ENCODE measurements at places on chromosomes 2 and 18.

DNA sequence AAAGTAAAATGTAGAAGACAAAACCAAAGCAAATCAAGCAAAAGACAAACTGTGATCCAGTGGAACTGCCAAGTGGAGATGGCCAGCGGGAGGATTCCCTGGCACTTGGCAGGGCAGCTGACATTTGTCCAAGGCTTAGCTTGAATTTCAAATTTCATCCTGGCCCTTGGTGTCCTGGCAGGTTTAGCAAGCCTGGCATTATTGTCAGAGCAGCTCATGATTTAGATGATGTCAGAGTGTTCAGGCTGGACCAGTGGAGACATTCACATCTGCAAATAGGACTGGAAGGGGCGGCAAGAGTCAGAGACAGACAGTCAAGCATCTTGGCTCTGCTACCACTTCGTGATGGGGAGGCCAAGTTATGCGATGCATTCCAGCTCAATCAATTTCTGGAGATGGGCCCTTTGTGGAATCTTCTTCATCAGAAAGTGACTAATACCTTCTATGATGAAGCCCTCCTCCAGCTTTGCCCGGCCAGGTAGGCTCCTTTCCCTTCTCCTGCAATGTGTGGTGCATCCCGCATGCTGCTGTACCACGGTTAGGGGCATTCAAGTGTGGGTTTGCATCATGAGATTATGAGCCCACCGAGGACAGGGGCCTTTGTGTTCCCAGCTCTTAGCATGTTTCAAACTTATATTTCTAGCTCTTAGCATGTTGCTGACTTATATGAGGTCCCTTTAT, 199.7 kb downstream of the ANKRD30B start:
- no peak for DNase-seq

- no peak for DNase-seq
These were observed 72.3 kb downstream of the SH3YL1 start for GRCh38 chr2:191311-192190.

DNA sequence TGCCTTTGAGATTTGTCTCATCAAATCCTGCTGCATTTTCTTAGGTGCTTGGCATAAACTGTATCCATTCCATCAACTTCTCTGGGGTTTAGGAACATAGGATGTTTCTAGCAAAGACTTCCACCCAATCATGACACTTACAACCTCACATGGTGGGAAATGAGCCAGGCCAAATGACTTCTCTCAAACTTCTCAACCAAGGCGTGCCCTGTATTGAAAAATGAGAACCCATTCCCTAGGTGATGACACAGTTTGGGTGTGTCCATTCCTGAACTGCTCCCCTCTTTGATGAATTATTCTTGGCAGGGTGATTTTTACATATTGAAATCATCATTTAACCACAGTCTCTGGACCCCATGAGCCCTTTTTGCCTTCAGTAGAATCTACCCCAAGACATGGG, 161.1 kb downstream of the EN1 start:
- DNase-seq = no peak

- no peak for DNase-seq
These were observed 133.2 kb upstream of the EPAS1 start for GRCh38 chr2:46163804-46164528.

DNA sequence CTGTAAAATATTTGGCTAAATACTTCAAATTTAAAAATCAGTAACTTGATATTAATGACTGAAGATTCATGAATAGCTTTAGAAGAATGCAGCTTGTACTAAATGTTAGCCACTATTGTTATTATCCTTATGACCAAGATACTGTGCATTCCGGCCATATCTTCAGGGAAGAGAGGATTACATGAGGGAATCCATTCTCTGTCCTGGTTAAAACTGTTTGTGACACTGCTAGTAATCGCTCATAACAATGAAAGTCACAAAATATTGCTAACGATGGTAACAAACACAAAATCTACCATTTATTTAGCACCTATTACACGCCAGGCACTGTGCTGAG, 217.7 kb downstream of the PRKCE start:
- no peak for DNase-seq

- DNase-seq = no peak
These were observed 27.2 kb upstream of the CDH2 start for GRCh38 chr18:28204154-28204553.

GRCh38 chr2:74566754-74567085, 12.2 kb downstream of the DOK1 start:
- DNase-seq = no peak

GRCh38 chr18:7321831-7322230, 90.9 kb downstream of the LRRC30 start:
- no peak for DNase-seq

DNA sequence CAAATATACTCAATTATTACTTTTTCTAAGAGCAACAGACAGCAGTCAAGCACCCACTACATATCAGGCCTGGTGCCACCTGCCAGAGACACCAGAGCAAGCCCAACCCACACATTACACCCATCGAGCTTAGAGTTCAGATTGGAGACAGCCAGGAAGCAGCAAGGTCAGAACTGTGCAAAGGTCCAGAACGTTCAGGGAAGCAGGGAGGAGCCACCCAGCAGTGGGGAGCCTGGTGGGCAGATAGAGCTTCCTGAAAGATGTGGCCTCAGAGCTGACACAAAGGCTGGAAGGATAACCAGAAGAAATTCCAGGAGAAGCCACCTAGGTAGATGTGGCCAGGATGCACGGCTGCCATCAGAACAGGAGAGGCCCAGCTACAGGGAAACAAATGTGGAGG, 440.5 kb upstream of the ID2 start:
- no peak for DNase-seq

GRCh38 chr2:166070231-166070630, 57.6 kb downstream of the SCN1A start:
- no peak for DNase-seq

GRCh38 chr18:23661735-23662308, 889 bp downstream of the ANKRD29 start:
- DNase-seq = no peak

GRCh38 chr2:1884933-1885580, 140.7 kb upstream of the PXDN start:
- no peak for DNase-seq

GRCh38 chr2:36356298-36356989, 866 bp downstream of the CRIM1 start:
- no peak for DNase-seq

GRCh38 chr2:96156926-96157648, 11.8 kb upstream of the DUSP2 start:
- DNase-seq = no peak

- DNase-seq = no peak
These were observed 12.9 kb upstream of the GAL3ST2 start for GRCh38 chr2:241763551-241764274.

DNA sequence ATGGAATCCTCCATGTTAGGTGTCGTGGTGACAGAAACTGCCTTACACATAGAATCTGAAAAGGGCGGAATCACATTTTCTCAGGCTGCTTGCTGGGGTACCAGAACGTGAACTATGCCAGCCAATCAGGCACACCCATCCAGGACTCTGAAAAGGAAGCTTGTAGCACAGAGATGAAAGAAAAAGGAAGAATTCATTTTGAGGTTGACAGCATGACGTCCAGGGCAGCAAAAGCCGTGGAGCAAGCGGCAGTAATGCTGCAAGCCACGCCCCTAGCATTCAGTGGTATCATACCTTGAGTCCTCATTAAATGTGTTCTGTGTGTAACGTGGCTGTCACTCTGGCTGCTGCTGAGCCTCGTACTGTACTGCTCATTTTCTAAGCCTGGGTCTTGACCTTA, 304.0 kb downstream of the DYSF start:
- DNase-seq = no peak

GRCh38 chr2:2733818-2734217, 402.7 kb upstream of the MYT1L start:
- no peak for DNase-seq

DNA sequence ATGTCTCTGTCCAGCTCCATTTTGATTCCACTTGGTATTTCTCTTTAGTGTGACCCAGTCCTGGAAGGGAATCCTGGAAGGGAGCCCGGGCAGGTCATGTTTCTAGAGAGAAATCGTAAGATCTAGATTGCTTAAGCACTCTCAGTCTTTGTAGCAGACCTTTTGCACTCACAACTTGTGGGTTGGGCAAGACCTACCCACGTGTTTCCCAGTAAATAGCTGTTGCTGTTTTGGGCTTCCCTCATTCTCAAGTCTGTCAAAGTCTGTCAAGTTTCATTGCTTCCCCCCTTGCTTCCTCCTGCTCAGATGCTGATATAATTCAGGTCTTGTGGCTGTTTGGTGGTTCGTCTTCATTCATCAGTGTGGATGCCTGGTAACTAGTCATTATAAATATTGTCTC, 17.4 kb upstream of the NEMP2 start:
- no peak for DNase-seq

DNA sequence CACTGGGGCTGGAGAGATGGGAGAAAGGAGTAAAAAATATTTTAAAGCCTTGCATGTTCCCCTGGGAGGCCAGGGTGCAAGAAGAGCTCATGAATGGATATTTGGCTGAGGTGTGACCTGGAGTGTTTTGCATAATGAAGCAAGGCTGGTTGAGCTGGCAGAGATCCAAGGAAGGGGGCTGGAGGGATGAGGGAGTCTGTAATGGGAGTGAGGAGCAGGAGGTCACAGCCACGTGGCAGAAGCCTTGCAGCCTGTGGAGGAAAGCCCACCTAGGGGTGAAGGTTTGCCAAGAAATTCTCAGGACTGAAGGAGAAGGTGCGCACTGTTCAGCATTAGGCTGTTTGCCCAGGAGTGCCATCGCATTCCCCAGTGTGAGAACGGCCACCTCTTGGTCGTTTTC, 40.3 kb upstream of the ATP8B1 start:
- DNase-seq = no peak

GRCh38 chr2:190785334-190785733, 95.3 kb upstream of the GLS start:
- no peak for DNase-seq

DNA sequence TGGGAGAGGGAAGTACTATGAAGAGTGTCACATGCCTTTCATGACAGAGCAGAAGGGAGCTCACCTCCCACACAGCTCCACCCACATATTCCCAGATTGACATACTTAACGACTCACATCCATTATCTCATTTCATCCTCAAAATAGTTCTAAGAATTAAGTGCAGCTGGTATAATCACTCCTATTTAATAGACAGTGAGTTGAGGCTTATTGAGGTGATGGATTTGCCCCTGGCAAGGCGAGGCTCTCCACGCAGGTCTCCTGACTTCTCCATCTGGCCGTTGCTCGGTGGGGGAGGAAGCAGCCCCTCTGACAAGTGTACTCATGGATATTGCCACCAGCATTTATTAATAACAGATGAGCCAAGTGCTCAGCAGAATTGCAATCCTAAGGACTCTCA, 81.4 kb downstream of the TGOLN2 start:
- no peak for DNase-seq

- no peak for DNase-seq
These were observed 213.6 kb upstream of the SP5 start for GRCh38 chr2:170501421-170502043.

- no peak for DNase-seq
These were observed 143.5 kb upstream of the MMADHC start for GRCh38 chr2:149731079-149731478.

All from stimulated activated naive CD8-positive, alpha-beta T cell treated with anti-CD3 and anti-CD28 coated beads, Interleukin-15, amount 100 ng/mL, for 72 hours (primary cell).